Stimulated activated naive CD8-positive, alpha-beta T cell treated with anti-CD3 and anti-CD28 coated beads, Interleukin-15, amount 100 ng/mL, for 72 hours (primary cell): ENCODE measurements at places on chromosomes 11 and 22.

DNA sequence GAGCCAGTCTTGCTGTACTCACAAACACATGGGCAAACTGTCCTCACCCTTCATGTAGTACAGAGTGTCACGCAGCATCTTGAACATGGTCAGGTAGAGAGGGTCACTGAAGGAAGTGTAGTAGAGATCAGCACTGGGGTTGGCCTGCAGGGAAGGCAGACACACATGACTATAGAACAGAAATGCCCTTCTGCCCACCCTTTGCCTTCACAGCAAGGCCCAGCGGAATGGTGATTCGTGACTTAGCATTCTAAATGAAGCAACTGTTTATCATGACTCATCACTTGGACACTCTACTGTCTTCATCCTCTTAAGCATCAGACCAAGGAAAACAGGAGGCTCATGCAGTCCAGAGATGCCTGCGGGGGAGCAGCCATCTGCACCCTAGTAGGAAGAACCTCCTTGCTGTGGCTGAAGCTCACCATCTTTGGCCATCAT, 33.4 kb downstream of the SERPIND1 start:
- no peak for DNase-seq

DNA sequence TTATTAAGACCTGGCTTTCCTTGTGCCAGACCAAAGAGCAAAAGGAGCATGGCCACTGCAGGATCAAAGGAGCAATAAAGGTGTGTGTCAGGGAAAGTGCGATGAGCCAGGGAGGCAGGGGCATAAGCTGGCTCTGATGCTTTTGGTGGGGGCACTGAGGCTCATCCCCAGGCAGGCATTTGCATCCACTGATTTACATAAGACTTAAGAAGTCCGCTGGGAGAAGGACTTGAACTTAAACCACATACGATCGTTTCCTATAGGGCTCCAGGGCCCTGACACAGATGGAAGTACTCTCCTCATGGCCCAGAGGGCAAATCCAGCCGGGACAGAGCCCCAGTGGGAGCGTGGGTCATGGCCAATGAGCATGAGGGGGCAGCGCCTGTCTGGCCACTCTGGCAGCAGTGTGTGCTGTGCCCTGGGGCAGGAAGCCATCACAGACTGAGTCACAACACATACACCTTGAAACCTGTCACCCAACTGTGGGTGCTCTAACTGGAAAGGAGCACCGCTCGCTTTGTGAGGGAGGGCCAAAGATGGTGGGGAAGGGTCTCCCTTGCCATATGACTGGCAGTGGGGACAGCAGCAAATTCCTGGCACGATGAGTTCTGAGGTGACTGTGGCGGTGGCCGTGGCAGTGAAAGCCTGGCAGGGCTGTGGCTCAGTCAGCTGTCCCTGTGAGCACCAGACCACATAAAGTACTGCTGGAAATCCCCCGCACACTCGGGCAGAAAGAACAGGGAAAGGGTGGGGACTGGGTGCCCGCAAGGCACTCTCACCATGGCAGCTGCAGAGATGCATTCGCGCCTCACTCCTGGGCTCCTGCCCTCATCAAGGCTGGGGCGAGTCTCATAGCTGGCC, 79.4 kb upstream of the LMO1 start:
- peak; percentile 44 for DNase-seq

DNA sequence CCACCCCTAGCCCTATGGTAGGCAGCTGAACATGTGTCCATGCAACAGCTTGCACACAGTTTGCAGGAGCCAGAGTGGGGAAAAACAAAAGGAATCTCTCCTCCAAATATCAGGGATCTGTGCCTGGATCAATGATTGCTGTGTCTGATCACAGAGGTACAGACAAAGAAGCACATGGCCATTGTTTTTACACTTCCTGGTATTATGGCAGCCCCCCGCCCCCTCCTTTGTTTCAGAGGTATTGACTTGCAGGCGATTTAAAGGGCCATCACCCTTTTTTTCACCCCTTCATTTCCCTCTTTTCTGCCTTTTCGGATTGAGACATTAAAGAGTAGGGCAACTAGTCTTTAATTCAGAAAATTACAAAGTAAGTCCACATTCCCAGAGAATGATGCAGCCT, 453.0 kb upstream of the LUZP2 start:
- no peak for DNase-seq

- DNase-seq: no peak
Measured at GRCh38 chr11:131681920-131682319, 311.5 kb downstream of the NTM start.

- DNase-seq: peak; percentile 62
Measured at GRCh38 chr11:65500387-65501185, 1.7 kb downstream of the MALAT1 start.

DNA sequence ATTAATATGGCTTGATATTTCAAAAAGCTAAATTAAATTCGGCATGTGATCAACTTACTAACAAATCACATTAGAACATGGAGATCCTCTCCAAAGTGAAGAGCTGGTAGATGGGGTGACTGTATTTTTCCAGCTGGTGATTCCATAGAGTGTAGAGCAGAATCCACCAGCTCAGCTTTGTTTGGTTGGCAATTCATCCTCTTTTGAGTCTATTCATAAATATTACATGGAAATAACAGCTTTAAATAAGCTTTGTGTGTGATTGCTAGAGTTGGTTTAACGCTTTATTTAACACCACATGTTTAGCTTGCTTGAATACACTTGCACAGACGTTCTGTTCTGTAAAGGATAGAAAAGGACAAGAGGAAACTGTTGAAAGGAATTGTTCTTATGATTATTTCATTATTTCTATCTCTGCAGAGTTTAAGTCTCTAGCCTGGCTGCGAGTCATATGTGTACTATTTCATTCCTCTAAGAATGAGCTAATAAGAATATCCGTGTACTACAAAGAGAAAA, 738.3 kb upstream of the KIRREL3 start:
- DNase-seq: no peak

DNA sequence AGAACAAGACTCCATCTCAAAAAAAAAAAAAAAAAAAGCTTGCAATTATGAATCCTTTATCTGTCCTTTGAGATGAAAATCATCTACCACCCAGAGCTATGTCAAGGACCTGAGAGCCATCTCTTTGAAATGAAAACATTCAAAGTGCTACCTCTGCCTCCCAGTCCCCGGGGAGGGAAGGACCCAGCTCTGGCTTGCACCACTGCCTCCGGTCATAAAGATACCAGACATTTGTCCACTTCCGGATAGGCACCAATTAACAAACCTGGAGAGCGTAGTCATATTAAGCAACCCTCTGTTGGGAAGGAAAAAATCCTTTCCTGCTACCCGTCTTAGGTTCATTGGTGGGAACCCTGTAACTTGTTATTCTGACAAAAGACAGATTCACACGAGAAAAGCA, 98.6 kb downstream of the ARHGAP8 start:
- no peak for DNase-seq

GRCh38 chr22:37514526-37515051, 4.6 kb downstream of the CARD10 start:
- DNase-seq: no peak

DNA sequence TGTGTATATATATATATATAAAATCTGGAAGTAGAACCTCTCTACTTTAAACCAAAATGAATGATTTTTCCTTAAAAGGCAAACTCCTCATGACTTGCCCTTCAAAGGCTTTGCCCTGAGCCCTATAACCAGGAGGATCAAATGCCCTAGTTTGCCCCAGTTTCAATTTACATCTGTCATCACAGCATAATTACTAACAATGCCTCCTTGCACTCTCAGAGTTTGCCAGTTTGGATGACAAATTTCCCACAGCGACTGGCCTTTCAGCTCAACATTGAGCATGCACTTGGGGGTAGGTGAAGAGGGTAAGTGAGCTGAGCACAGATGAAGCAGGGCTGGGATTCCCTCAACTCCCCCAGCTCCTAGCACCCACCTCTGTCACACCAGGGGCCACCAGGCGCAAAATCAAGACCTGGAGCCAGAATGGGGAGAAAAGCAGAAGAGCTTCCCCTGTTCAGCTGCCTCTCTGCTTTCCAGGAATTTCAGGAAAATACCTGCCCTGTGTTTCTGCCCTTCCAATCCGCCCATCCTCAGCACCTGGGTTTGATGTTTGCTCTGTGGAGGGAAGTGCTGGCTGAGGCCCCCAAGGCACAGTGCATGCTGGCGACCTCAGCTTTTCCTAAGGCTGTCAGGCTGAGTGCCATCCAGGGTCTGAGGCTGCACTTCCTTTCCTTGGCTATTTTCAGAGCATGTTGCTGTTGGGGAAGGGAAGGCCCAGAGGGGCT, 67.5 kb downstream of the ADAMTS15 start:
- no peak for DNase-seq

DNA sequence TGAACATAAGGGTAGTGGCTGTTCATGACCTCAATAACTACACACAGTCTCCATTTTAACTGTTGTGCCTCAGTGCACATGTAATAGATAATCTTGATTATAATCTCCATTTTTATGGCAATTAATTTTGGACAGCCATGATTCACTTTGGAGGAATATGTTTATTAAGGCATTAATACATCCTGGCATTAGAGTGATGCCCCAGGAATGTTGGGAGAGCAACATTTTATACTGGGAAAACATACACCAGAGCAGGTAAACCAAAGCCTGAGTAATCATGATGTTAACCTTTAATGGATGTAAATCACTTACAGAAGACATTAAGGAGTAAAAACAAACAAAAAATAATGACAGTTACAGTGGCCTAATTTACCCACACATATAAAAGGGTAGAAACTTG, 886.3 kb upstream of the RAG2 start:
- DNase-seq: no peak

- no peak for DNase-seq
Measured at GRCh38 chr11:27874998-27875830, 175.0 kb upstream of the BDNF start.

- no peak for DNase-seq
Measured at GRCh38 chr11:80034801-80035200, 594.0 kb upstream of the TENM4 start.

DNA sequence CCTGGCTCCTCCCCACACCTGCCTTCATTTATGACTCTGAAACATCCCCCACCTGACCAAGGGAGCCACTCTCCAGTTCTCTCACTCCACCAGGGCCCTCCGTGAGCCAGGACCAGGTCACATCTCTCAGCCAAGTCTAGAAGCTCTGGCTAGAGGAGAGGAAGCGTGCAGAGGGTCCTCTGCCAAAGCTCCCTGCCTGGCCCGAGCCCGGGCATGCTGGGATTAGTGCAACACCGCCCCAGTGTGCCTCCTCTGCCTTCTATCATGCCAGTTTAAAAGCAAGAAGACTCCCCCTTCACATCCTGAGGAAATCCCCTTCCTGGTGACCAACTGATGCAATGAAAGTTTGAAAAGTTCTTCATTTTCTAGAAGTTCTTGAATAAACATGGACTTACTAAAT, 23.5 kb downstream of the TP53AIP1 start:
- peak; percentile 34 for DNase-seq

- DNase-seq: no peak
Measured at GRCh38 chr11:14672635-14673034, 29.0 kb downstream of the PDE3B start.

GRCh38 chr11:61022311-61023085, 51.0 kb downstream of the CD6 start:
- peak; percentile 53 for DNase-seq

- no peak for DNase-seq
Measured at GRCh38 chr22:48258811-48259210, 1496.4 kb downstream of the TBC1D22A start.

DNA sequence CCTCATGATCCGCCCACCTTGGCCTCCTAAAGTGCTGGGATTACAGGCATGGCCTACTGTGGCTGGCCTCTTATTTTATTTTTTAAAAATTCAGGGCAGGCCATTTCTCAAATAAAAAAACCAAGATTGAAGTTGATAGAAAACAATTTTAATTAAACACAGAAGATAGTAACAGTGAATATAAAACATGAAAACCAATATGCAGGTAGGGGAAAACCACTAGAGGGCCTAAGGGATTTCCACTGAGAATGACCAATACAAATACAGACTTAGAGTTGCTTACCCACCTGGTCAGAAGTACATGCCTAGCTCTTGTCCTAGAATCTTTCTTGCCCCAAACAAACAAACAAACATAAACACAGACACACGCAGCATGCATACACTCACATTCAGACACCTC, 1.7 kb upstream of the RTCB start:
- no peak for DNase-seq
